AG04450 (cell line): ENCODE measurements at places on chromosomes 2 and 18. TPM values are rescaled to one million over a fixed set of nuclear protein-coding genes. Genes with fewer than 3 reads are reported as not detected.

DNA sequence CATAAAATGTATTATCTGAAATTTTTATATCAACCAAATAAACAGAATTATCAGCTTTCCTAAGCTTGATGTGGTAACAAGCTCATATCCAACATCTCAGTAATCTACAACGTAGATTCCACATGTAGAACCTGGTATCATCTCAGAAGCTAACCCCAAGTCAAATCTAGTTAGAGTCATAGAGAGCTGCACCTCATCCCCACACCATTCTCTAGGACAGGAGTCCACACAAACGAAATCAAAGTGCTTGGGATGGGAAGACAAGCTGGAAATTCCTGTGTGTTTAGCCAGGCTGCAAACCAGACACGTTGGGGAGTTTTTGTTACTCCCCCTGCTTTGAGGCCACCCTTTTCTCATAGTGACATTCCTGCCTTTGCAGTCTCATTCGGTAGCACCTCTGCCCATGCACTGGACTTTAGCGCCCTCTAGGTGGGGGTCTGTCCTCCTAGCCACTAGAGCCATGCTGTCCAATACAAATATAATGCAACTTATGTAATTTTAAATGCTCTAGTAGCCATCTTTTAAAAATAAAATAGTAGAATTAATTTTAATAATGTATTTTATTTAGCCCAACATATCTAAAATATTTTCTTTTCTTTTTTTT, 28.1 kb upstream of the SATB2 start:
- no peak for DNase-seq

DNA sequence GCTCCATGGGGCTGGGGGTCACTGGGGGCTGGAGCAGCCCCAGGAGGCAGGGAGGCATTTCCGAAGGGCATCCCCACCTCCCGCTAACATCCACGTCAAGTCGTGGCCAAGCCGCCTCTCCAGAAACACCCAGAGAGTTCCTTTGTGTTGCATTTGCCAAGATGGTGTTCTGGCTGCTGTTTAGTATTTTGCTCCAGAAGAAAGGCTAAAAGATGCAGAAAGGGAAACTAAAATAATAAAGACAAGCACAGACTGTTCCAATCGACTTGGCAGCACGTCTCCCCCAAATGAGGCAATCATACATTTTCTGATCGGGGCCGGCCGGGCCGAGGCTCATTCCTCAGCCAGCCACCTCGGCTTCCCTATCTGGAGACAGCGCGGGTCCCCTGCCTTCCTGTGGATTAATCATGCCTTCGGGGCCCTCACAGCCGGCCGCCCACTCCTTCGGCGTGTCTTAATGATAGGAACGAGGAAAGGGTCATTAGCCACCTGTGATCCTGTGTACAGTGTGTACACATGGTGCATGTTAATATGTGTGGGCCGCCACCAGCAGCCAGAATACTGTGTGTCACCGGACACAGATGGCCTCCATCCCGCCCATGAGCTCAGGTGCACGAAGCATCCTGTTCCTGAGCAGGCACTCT, 169.2 kb downstream of the KLHL29 start:
- no peak for DNase-seq

GRCh38 chr18:49845629-49846360, 32.5 kb upstream of the ACAA2 start:
- DNase-seq: no peak

The AQP12B gene
- not detected in 2 replicates for polyA plus RNA-seq

The ATP8B1 gene
- 59.8 and 77.6 TPM in 2 replicates for polyA plus RNA-seq

The MAIP1 gene
- 15.0 and 19.5 TPM in 2 replicates for polyA plus RNA-seq

- DNase-seq: no peak
Measured at GRCh38 chr2:85810371-85811179, 56.8 kb downstream of the ATOH8 start.

DNA sequence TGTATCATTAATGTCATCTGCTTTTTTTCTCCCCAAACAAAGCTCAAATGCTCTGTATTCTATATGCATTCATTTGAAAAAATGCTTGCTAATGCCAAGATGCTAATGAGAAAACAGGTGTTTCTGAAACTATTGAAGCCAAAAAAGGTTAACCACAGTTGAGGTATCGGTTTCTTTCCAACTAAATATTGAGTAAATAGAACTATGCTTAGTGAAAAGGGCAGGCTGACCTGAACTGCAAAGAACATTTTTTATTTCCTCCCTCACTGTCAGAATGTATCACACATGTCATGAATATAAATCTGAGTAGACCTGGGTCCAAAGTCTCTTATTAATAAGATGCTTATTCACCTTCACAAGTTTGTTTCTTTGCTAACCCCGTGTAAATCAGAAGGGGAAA, 866.6 kb downstream of the CPS1 start:
- no peak for DNase-seq

- no peak for DNase-seq
Measured at GRCh38 chr2:46615555-46615954, 136.2 kb downstream of the TMEM247 start.

The CRYGC gene
- not detected in 2 replicates for polyA plus RNA-seq

DNA sequence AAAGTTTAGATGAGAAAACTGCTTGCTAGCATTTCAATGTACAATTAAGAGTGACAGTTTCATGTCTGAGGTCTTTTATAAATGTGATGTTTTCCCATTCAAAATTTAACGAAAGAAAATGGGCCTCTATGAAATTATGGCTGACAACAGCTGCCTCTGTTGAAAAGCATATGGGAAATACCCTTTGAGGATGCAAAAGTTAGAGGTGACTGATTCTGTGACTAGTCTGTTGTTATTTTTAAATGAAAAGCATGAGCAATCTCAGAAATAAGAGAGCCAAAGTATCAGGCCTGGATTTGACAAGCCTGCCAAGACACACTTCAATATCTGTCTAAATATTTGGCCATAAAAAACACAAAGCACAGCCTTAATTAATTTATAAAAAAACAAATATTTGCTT, 580.8 kb downstream of the ERBB4 start:
- no peak for DNase-seq

DNA sequence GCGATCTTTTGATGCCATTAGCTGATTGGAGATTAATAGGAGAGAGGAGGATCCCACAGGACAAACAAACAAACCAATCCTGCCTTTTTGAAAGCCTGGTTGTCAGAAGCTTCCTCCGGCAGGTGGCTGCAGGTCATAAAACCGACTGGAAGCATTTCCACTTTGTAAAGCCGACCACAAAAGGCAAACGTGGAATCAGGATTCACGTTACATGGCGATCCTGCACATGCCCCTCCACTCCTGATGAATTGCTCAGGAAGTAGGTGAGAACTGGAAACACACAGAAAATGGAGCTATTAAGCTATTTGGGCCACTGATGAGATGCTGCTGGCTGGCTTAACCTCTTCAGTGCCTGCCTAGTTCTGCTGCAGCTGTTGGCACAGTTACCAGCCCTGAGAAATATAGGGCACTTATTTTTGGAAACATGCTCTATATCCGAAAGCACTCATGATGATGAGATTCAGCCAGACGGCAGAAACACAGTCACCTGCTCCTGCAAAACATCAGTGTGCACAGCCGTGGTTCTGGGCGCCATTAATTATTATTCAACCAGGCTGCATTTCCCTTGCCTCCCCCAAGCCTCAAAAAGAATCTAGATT, 110.3 kb upstream of the ST6GAL2 start:
- no peak for DNase-seq

- no peak for DNase-seq
Measured at GRCh38 chr2:223835701-223836532, 1.5 kb downstream of the AP1S3 start.

DNA sequence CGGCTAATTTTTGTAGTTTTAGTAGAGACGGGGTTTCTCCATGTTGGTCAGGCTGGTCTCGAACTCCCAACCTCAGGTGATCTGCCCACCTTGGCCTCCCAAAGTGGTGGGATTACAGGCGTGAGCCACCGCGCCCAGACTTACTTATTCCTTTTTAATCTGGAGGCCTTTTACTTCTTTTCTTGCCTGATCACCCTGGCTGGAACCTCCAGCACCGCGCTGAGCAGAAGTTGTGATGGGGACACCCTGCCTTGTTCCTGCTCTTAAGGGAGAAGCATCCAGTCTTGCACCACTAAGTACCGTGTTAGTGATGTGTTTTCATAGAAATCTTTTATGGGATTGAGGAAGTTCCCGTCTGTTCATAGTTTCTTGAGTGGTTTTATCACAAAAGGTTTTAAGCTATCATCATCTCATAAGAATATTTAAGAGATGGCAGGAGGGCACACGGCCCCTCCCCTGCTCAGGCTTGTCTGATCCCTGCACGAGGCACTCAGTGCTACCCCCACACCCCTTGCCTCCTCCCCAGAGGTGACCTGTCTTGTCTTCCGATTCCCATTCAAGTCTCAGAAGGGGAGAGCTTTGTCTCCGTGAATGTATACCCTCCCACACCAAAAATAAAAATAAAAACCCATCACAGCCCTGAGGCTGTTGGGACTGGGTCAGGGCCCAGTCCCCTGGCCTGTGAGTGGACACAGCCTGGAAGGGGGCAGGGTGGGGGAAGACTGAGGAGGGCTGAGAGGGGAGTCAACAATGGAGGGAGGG, 65.3 kb upstream of the SMAD7 start:
- DNase-seq: no peak

DNA sequence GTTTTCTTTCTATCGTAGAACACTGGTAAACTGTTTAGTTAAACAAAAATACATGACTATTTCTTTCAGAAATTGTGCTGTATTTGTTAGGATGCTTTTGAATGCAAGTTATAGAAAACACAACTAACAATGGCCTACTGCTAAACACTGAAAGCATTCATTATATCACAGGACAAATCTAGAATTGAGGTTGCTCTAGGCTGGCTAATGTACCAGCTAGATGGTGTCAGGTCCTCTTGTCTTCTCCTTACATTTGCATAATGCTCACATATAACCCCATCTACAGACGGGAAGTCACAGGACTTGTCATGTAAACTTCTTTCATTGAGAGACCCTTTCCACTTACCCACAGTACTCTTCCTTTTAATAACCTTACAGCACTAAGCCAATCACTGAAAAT, 586.8 kb downstream of the DSC3 start:
- no peak for DNase-seq

GRCh38 chr2:68689553-68690537, 44.8 kb upstream of the ARHGAP25 start:
- no peak for DNase-seq

DNA sequence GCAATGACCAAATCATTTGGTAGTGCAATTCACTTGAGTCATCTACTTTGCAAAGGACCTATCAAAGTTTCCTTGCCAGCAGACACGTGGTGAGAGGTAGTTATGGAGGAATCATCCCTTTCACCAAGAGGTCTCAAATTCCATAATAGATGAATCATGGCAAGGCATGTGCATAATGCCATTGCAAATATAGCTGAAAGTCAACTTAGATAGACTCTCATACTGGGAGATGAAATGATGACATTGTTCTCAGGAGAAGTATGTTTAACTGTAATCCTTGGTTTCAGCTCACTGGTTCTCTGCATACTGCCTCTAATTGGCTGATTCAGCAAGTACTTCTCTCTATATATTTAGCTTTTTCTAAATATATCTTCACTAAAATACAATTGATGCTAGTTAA, 57.2 kb downstream of the CALCRL start:
- DNase-seq: peak; percentile 32

The SERPINB10 gene
- 0.19 TPM in 1 of 2 replicates, not detected in the other for polyA plus RNA-seq

DNA sequence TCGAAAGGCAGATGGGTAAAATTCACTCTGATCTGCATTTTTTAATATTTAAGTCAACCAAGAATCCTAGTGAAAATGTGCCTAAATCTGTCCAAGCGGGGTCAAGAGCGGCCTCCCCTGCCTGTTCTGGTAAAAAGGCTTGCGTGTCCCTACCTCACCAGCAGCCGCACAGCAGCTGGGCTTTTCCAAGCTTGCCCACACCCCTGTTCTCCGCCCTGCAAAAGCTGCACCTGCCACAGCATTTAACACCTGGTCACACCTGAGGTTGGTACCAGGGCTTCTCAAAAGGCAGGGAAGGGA, 25.8 kb upstream of the TMEM182 start:
- no peak for DNase-seq

GRCh38 chr2:212938144-212938793, 213.1 kb downstream of the IKZF2 start:
- DNase-seq: no peak

The CNTNAP5 gene
- polyA plus RNA-seq: not detected in 2 replicates

- no peak for DNase-seq
Measured at GRCh38 chr2:23452853-23453420, 68.0 kb downstream of the KLHL29 start.

DNA sequence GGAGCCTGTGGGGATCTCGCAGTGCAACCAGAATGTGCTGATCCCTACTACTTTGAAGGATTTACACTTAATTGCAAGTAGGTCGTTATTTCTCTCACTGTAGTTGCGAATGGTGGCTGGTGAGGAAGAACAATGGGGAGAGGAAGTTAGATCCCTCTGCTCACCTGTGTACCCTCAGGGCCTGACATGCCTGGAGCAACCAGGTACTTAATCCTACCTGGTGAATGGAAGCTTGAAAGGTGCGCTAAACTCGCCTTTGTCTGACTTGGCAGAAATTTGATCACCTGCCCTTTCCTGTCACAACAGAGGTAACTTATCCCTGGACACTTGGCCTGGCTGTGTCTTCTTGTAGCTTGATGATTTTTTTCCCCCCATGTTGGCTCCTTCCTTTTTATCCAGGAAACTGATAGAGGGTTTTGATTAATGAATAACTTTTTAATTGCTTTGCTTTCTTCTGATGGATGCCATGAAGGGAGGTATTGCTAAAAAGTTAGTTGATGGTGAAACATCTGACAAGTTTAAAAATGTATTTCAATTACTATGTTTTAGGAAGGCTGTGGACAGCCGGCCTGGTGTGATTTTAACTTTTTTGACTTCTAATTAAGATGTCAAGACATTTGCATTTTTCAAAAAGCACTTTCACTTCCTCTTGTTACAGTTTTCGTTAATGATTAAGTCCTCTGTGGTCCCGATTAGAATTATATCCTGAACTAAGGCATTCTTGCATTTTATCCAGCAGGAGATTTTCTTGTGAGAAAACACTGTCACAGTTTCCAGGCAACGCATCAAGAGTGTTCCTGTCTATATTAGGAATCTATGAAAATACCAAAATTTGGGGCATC, 9.2 kb downstream of the SGPP2 start:
- DNase-seq: no peak

DNA sequence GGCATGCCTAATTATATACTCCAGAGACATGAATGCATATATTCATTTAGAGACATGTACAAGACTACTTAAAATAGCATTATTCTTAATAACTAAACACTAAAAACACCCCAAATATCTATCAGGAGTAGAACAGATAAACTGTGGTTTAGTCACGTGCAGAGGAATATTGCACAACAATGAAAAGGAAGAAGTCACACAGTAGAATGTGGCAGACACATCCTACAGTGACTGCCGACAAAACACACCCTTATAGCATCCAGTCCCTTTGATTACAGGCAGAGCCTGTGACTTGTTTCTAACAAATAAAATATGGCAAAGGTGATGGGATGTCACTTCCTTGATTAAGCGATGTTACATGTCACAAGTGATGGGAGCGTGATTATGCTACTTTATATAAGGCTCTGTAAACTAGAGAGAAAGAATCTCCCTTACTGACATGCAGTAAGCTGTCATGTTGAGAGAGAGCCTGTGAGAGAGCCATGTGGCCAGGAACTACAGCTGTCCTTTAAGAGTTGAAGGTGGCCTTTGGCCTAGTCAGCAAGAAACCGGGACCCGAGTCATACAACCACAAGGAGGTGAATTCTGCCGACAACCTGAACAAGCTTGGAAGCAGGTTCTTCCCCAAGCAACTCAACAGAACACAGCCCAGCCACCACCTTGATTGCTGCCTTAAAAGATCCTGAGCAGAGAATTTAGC, 39.1 kb upstream of the LGALSL start:
- DNase-seq: no peak

The XDH gene
- 0.27 and 0.35 TPM in 2 replicates for polyA plus RNA-seq

- DNase-seq: no peak
Measured at GRCh38 chr18:77139619-77140018, 7.0 kb upstream of the MBP start.

The C2orf78 gene
- not detected in 2 replicates for polyA plus RNA-seq

The NT5DC4 gene
- polyA plus RNA-seq: not detected in 2 replicates

GRCh38 chr18:40672590-40672989, 1282.4 kb upstream of the PIK3C3 start:
- no peak for DNase-seq
